ENCODE measurements at places on chromosomes 12 and 14.

DNA sequence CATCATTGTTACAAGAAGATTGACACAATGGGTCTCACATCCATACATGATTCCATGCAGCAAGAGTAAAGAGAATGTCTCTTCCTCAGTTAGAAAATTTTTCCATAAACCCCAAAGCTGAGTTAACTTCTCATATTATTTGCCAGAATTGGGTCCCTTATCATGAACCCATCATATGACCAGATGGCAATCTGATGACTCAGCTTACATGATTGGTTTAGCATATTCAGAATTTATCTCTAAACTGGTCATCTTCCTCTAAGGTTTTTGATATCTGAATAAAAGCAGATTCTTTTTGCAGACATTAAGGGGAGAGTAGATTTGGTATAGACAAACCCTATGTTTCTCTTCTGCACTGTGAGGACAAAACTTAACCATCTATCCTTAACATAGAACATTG, 174.9 kb downstream of the PIK3C2G start:
- DNase-seq = no peak

DNA sequence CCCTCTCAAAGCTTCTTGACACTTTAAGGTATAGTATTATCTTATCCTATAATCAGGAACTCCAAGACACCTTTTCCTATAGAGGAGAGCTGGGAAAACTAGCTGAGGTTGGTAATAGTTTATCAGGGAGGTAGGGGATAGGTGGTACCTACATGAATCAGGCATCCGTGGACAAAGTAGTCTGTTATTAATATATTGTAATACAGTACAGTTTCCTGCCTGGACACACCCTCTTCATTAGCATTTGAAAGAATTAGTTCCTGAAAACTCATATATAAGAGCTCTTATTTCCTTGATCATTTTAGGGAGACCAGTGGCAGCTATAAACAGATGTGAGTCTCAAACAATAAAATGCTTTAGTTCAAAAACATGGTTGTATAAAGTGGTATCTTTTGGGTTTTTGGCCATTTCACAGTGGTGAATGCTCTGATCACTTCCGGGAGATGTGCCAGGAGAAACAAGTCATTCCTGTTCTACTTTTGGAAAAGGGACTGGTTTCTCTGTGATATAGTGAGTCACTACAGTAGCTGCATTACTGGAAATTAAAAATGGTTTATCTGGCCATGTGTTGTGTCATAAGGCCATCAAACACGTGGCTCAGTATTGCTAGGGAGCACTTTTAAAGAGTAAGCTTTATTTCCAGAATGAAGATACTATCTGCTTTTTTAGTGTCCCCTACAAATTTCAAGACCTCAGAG, 98.1 kb downstream of the KLRB1 start:
- DNase-seq = no peak

DNA sequence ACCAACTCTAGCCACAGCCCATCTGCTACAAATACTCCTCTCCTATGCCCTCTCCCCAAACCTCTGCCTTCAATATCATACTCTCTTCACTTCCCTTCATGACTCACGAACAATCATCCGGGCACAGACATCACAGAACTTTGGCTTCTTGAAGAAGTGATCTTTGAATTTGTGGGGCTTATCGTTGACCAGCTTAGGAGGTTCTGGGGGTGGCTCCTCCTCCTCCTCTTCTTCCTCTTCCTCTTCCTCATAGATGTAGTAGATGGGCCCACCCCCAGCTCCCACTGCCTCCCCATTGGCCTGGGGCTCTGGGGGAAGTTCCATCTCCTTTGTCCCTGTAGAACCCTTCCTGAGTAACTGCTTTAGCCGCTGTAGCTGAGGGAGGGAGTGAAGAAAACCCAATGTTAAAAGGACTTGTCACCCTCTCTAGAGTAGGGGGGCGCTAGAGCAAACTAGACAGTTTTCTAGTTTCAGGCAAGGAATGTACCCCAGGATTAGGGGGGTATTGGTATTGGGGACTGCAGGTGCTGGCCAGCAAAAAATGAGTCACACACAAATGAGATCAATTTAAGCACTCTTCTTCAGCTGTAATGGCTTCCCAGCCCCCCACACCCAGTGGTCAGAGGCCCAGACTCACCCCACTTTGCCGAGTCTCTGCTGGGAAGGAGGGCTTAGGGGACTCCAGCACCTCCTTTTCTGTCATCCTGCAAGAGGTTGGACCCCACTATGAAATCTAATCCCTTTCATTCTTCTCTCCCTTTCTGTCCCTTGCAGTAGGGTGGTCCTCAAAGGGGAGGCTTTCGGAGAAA, 1.8 kb downstream of the STAC3 start:
- DNase-seq = no peak

- no peak for DNase-seq
These were observed 58.3 kb upstream of the DYRK2 start for GRCh38 chr12:67590149-67590790.

GRCh38 chr12:32877601-32878459, 18.7 kb downstream of the PKP2 start:
- DNase-seq = peak; percentile 80

- peak; percentile 44 for DNase-seq
These were observed 227.7 kb downstream of the NOVA1 start for GRCh38 chr14:26370115-26370514.

DNA sequence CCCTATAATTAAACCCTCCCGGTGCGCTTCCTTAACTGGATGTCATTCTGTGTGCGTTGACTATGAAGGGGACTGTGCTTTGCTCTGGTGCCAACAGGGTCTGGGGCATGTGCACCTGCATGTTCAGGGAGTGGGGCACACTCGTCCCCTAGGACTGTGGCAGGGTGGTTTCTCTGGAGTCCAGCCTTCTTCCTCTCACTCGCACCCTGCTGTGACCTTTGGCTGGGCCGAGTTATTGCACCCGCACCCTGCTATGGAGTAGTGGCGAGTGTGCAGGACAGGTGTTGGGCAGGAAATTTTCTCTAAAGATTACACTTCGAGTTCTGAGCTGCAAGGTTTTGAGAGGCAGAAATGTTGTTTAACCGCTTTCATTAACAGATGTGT, 138.9 kb downstream of the PLXNC1 start:
- peak; percentile 29 for DNase-seq

- peak; percentile 10 for DNase-seq
These were observed 122.8 kb downstream of the AACS start for GRCh38 chr12:125187780-125188741.

GRCh38 chr14:84112589-84112988, 1417.4 kb upstream of the FLRT2 start:
- DNase-seq = no peak

- DNase-seq = no peak
These were observed 107.3 kb downstream of the CRADD start for GRCh38 chr12:93784339-93785086.

DNA sequence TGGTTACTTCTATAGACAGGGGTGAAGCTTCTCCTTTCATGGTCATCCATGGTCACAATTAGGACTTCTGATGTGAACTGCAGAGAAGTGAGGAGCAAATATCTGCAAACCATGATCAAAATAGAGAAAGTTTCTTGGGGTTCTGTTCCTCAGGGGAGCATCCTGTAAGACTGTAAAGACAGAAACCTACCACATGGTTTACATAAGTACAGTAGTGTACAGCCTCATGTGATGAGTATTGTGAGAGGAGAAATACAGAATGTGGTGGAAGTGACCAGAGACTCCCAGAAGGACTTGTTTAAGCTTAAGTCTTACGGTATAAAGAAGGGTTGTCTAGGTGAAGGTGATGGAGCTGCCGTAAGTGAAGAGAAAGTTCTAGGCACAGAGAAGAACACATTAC, 484.7 kb downstream of the LRIG3 start:
- no peak for DNase-seq

- no peak for DNase-seq
These were observed 271.6 kb downstream of the NPAS3 start for GRCh38 chr14:33210311-33210710.

DNA sequence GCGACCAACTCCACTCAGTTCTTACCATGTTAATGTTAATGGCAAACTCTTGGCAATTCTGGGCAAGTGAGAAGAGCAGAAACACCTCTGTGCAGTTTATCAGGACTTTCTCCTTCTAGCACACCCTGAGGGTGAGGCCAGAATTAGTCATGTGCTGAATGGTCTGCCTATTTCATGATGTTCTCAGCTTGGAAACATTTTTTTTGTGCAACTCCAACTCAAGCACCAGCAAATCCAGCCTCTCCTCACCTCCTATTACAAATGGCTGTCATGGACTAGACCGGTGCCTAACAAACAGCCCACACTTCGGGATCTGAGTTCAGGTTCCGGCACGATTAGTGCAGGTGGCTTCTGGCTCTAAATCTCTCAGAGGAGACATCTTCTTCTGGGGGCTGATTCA, 246.0 kb downstream of the ZFP36L1 start:
- DNase-seq = no peak

DNA sequence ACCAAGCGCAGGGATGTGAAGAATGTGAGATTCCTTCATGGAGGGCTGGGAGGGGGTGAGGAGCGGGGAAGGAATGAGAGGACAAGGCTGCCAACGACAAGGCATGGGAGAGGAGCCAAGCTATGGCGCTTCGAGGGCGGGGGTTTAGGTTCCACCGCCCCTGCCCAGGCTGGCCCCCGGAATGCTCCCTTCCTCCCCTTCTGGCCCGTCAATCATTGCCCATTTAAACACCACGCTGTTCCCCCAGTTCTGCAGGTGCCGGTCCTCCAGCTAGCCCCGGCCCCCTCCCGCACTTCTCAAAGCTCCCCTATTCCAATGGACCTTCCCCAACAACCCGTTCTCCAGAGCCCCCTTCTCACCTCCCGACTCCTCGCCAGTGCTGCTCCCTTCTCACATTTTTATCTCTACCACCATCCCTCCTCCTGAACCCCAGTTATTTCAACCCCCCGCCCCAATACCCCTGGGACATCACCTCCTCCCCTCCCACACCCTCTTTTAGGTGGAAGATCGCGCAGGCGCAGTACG, 428 bp downstream of the RNF41 start:
- DNase-seq = peak; percentile 24

GRCh38 chr12:77437206-77437605, 371.8 kb upstream of the E2F7 start:
- no peak for DNase-seq

DNA sequence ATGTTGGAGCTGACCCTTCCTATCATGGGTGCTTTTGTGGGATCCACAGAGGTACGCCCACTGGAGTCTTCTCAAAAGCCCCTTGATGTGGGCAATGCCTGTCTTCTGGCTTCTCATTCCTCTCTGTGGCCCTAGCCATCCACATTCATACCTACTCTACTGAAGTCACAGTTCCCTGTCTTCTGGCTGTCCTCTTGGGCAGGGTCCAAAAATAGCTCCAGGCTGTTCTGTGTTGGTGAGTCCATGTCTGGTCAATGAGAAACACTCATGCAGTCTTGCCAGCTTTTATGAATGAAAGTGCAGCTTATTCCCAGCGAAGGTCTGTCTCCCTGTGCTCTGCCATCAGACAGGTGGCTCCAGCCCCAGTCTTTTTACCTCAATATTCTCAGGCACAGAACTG, 135.9 kb upstream of the MDM1 start:
- DNase-seq = no peak

- DNase-seq = no peak
These were observed 64.9 kb upstream of the SYT1 start for GRCh38 chr12:78799649-78800048.

DNA sequence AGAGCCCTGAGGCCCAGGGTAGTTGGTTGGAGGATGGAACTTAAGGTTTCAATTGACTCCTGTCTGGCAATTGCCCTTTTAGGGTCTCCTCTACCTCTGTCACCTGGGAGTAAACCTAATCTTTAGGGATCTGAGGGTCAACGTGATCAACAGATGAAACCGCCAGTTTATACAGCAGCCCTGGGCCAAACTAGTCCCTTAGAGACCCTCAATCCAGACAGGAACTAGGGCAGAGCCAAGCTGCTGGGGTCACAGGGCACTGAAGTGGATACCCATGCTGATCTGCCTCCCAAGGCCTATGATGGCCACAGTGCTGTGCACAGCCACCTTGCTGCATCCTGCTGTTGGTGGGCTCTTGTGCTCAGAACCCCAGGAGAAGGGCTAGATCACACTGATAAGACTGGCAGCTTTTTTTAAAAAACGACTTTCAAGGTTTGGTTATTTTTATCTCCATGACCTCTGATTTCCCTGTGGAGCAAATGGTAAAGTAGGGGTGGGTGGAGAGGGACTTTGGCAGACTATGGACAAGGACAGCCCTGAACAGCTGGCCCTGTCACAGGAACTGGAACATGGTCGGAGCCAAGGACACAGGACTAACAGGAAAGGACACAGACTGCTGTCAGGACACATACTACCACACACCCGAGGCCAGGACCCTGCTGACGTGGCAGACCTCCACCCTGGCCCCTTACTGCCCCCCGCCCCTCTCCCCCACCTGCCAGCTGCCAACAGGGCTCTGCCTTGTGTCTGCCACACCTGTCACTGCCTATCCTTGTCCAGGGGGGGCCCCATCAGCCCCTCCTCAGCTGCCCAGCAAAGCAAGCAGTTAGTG, 474 bp downstream of the FITM1 start:
- no peak for DNase-seq

- no peak for DNase-seq
These were observed 54.1 kb downstream of the CMKLR1 start for GRCh38 chr12:108285016-108285415.

GRCh38 chr14:52937306-52937705, 13.5 kb downstream of the FERMT2 start:
- no peak for DNase-seq

DNA sequence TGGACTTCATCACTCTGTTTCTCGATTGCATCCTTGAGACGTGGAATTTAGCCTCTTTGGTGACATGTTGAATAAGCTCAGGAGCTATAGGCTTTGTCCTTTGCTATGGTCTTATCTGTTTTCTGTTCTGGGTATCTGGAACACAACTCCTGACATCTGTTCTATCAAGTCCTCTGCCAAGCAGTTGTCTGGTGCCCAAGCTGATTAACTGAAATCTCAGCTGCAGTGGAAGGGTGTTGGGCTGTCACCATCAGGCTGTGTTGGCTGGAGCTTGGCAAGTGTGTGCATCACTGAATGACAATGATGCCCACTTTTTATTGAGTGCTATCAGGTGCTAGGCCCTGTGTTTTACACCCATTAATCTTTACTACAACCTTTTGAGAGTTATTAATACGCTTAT, 77.8 kb downstream of the SMOC1 start:
- no peak for DNase-seq

GRCh38 chr14:67650694-67651093, 23.7 kb downstream of the VTI1B start:
- DNase-seq = no peak

DNA sequence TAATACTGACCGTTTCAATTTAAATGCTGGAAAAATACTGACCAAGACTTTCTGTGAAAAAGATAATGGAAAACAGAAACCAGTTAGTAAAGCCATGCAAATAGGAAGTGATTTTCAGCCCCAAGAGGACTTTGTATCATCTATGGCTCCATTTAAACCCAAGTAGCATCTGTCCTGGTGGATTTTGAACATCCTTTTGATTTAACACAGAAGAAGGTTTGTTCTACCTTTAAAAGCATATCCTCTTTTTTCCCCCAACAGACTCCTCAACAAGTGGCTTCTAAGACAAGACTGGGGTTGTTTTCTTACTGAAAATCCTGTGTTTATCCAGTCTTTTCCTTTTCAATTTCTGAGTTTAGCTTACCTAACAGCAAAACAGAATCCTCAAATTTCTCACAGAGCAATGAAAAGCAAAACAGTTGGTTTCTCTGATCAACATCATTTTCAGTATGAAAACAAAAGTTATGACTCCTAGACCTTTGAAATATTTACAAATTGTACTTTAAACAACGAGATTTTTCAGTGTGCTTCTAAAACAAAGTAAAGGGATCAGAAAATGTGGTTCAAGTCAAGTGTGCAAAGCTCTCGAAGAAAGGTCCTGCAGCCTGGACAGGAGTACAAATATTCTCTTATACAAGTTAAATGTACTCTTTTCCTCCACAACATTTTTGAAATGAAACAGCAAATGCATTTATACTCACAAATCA, 2.9 kb downstream of the PHLDA1 start:
- no peak for DNase-seq

- DNase-seq = peak; percentile 62
These were observed at the start of gene VASH1 for GRCh38 chr14:76761136-76761959. Gene VASH1 (plus strand): TSS chr14:76761468. CDS start chr14:76762822, 1,354 bp downstream.
